AG09319 (cell line): ENCODE measurements at places on chromosomes 5 and 9.

GRCh38 chr5:40991981-40992559 is 79.1 kb downstream of the MROH2B start:
- no peak for DNase-seq

DNA sequence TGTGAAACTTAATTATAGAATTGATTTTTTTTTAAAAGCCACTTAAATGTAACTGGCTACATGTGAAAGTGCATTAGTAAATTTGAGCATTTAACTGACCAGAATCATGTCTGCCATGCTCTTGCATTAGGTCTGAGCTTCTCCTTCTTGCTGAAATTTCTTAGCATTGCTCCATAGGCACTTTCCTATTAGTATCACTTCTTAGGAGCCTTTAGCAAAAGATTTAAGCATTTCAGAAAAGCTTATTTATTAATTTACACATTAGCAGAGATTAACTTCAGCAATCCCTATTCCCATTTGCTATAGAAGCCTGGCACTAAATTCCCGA is 211.0 kb downstream of the SNX18 start:
- DNase-seq = no peak

- no peak for DNase-seq
Measured at GRCh38 chr5:143174714-143175398, 228.6 kb downstream of the NR3C1 start.

- DNase-seq = no peak
Measured at GRCh38 chr5:68749631-68750030, 344.2 kb upstream of the SLC30A5 start.

DNA sequence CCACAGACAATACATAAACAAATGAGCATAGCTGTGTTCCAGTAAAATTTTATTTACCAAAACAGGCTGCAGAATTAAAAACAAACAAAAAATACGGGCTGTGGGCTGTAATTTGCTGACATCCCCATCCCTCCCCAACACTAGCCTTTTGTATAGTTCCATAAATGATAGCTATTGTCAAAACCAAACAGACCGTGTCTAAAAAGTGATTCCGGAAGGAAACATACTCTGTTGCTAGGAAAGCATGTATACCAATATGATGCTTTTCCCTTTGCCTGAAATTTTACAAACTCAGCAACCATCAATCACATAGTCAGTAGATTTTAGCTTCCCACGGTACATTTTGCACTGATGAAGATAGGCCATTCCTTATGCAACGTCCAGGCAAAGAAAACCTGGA is 80.0 kb downstream of the TMEM215 start:
- DNase-seq = no peak

DNA sequence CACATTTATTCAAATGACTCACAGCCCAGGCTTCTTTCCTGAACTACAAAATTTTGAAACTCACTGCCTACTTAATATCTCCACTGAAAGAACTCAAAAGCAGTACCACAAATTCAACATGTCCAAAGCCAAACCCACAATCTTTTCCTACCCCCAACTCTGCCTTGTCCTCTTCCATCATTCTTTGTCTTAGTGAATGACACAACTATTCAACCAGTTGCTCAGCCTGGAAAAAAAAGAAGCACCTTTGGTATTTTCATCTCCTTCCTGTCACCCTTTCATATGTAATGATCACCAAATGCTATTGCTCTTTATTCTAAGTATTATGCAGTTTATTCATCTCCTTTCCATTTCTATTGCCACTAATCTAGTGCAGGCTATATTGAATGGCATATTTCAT is 216.3 kb downstream of the TMEM232 start:
- no peak for DNase-seq

DNA sequence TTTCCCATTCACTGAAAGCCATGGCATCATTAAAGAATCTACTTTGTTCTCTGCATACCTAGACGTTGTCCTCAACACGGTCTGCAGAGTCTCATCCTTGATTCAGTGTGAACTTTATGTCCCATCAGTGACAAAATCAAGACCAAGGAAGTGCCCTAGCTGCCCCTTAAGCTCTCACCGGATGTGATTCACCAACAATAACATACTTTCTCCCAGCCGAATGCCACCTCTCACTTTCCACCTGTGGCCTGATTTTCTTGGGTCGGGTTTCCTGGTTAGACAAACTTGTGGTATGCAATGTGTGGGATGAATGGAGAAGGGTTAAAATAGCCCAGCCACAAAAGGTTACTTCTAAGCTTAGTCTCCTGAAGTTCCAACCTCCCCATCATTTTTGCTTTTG is 145.3 kb upstream of the PAPPA start:
- no peak for DNase-seq
